ENCODE measurements at places on chromosomes 16 and 17.

- DNase-seq: no peak
Measured at GRCh38 chr16:76976756-76977155, 214.2 kb upstream of the MON1B start.

DNA sequence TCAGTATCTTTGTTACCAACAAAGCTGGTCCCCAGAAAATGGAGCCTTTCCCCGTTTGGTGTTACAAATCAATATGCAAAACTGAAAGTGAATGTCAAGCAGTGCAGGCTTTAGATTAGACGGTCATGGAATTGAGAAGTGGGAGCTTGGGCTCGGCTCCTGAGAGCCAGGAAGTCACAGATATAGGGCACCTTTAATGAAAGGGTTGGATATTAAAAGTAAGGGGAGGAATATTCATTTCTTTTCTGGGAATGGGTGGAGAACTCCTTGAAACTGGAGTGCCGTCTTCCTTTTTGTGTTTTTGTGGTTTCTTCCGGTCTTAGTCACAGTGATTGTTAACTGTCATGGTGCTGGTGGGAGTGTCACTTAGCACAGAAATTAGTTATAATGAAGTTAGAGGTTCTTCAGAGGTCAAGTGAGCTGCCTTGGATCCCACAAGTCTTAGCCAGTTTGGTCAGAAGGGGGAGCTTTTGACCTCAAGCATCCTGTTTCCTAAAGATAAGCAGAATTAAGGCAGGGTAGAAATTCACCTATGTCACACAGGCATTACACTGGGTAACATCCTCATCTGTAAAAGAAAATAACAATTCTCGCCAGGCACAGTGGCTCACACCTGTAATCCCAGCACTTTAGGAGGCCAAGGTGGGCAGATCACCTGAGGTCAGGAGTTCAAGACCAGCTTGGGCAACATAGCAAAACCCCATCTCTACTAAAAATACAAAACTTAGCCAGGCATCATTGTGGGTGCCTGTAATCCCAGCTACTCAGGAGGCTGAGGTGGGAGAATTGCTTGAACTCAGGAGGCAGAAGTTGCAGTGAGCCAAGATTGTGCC lies 9.6 kb upstream of the EIF1 start:
- DNase-seq: no peak

DNA sequence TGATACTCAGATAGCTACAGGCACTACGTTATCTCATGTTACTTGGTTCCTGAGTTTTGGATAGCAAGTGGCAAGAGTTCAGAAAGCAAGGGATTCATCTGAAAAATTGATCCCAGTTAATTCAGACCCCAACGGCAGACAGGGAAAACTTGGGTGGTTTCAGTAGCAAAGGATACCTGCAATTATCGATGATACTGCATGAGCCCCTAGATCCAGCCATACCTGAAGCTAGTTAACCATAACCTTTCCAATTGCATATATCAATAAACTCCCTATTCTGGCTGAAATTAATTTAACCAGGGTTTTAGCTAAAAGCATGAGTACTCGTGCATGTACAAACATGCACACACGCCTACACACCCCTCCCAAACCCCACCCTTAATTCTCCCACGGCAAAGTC lies 4.3 kb downstream of the KNOP1 start:
- DNase-seq: no peak

GRCh38 chr17:47197821-47198220 lies 8.7 kb upstream of the CDC27 start:
- DNase-seq: no peak

- no peak for DNase-seq
Measured at GRCh38 chr17:56486732-56487131, 106.8 kb upstream of the NOG start.

- no peak for DNase-seq
Measured at GRCh38 chr17:77454242-77455095, 313.7 kb downstream of the SEC14L1 start.

DNA sequence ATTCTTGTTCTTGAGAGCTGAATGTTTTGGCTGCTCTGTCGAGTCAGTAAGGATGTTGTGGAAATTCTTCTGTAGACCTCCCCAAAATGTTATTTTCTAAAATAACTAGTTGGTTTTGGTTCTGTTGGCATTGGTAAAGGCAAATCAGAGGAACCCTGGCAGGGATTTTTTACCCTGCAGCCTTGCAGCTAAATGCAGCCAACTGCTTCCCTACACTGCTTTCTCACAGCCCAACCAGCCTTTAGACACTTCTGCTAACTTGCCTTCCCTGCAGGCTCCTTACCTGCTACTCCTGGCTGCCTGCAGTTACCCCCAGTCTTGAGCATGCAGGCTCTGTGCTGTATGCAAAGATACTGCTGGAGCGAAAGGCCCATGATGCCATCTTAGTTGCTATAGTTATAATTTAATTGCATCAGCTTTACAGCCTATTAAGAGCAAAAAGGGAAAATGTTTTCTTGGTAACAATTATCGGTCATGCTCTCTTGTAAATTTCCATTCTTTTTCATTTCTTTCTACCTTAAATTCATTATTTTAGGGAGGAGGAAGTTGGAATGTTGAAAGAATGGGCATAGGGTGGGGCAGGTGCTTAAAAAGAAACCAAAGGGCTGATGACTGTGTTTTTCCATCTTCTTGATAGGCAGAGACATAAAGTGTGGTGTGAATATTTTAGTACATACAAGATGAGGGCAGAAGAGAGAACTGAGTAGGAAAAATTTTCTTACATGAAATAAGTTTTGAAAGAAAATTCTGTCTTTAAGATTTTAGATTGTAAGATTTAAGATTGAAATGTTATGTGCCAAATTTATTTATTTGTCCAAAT lies 20.0 kb downstream of the NUP93 start:
- DNase-seq: no peak

- no peak for DNase-seq
Measured at GRCh38 chr17:67082107-67082506, 37.8 kb downstream of the CACNG1 start.

GRCh38 chr17:78973792-78974520 lies 5.8 kb downstream of the LGALS3BP start:
- no peak for DNase-seq

DNA sequence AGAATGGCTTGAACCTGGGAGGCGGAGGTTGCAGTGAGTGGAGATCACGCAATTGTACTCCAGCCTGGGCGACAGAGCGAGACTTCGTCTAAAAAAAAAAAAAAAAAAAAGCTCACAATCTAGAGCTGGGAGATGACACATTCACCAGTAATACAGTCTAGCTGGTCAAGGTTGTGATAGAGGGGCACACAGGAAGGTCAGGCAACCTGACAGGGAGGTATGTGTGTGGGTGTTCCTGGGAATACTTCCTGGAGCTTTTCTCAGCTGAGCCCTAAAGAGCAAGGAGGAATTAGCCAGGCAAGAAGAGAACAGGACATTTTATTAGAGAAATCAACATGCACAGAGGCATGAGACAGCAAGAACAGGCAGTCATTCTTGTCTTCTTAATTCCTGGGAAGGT lies 216.7 kb downstream of the SHISA9 start:
- DNase-seq: no peak

- DNase-seq: peak; percentile 43
Measured at GRCh38 chr17:27651411-27652345, 20.7 kb downstream of the LGALS9 start.

- no peak for DNase-seq
Measured at GRCh38 chr16:1428511-1428910, 2.4 kb upstream of the PERCC1 start.
